ENCODE measurements at places on chromosomes 6 and 20.

GRCh38 chr20:49813305-49813974 is 812 bp downstream of the SLC9A8 start:
- DNase-seq: no peak

DNA sequence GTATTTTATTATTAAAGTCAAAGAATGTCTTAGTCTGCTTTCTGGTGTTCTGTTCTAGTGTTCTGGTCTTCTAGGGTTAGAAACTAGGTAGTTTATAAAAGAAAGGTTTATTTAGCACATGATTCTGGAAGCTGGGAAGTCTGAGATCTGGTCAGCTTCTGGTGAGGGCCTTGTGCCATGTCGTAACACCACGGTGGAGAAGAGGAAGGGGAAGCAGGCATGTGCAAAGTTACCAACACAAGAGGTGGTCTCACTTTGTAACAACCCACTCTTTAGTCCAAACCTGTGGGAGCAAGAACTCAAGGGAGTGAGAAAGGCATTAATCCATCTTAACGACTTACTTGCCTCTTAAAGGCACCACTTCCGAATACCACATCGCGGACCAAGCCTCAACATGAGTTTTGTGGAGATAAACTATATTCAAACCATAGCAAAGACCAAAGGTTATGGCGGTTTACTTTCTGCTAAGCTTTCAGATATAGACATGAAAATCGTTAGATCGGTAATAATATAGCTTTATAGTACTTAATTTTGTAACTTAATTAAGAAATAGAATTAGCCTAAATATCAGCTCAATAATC is 99.4 kb downstream of the NCOA3 start:
- no peak for DNase-seq

- no peak for DNase-seq
These were observed 79.5 kb upstream of the PREP start for GRCh38 chr6:105482227-105482844.

DNA sequence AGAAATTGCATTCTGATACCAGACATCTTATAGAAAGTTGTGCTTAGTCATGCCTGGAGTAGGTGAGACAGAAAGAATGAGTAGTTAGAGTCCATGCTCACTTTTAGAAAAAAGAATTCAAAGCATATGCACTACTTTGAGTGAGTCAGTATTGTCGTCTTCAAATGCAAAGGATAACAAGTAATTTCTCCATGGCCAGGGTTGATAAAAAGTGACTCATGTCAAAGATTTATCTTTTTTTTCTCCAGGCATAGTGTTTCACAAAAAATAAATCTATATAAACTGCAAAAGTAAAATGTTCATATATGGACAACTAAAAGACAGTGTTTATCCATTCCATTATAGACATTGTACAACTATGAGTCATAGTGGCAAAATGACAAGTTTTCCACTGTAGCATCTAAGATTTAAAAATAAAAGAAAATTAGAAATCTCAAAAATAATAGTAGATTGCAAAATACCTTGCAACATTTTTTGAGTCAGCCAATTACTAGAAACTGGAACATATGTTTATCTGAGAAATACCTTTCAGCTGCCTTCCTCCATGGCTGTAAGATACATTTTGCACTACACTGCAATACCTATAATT is 329.6 kb downstream of the GRIK2 start:
- no peak for DNase-seq

Measured in activated CD8-positive, alpha-beta T cell treated with anti-CD3 and anti-CD28 coated beads for 36 hours (primary cell).